ENCODE measurements at places on chromosomes 13 and 19. TPM values are rescaled to one million over a fixed set of nuclear protein-coding genes. Genes with fewer than 3 reads are reported as not detected.

- H3K4me3 ChIP-seq = no peak overlapping the region
- DNase-seq = no peak
- H3K4me1 ChIP-seq = peaks cover 77% of the 10 kb centered on the region
- H3K36me3 ChIP-seq = no peaks in the 10 kb centered on the region
- H3K27ac ChIP-seq = peak overlapping the region; percentile 12
Observed at GRCh38 chr13:99041788-99042187, 63.9 kb upstream of the DOCK9 start.

- no peaks in the 10 kb centered on the region for H3K36me3 ChIP-seq
- H3K4me3 ChIP-seq = no peak overlapping the region
- no peaks in the 10 kb centered on the region for H3K4me1 ChIP-seq
- no peak for DNase-seq
- no peaks in the 10 kb centered on the region for H3K27me3 ChIP-seq
Observed at GRCh38 chr13:106143392-106143791, 392.1 kb downstream of the EFNB2 start.

Gene ZNF724
- total RNA-seq = 12.7 TPM

- no peaks in the 10 kb centered on the region for H3K4me1 ChIP-seq
- no peaks in the 10 kb centered on the region for H3K36me3 ChIP-seq
- DNase-seq = no peak
- H3K27me3 ChIP-seq = no peaks in the 10 kb centered on the region
- no peak overlapping the region for H3K4me3 ChIP-seq
Observed at GRCh38 chr13:93364166-93364565, 137.6 kb downstream of the GPC6 start.

Gene TMPRSS9
- not detected for total RNA-seq

Gene MEDAG
- 0.09 TPM for total RNA-seq

DNA sequence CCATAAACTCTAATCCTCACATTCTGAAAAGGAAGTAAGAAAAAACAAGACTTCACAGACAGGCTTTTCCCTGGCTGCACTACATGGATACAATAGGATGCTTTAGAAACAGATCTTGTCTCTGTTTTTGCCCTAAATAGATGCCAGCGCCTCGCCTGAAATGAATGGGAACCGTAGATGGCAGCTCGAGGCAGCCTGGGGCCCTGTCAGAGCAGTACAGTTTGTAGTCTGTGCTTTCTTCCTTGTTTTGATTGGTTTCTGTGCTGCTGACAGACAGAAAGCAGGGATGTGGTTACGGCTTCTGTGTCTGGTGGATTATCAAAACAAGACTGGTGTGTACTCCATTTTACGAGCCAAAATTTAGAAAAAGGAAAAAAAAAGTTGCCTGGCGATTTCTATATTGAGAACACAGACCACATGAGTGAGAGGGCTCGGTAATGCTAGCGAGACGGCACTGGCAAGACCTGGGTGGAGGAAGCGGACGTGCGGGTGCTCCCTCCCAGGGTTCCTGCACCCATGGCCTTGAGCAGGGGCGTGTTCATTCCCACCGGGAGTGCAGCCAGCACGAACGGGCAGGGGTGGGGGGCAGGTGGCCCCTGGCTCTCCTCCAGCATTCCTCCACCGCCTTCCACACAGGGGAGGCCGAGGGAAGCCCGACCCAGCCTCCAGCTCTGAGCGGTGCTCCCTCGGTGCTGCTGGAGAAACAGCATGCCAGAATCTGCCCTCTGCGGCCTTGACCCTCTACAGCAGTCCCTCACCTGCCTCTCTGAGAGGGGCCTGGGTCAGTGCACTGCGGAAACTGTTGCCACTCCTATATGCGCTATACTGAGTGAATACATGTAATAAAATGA lies 37.6 kb upstream of the C1QTNF9 start:
- H3K4me3 ChIP-seq = peak overlapping the region; percentile 96
- H3K36me3 ChIP-seq = peaks cover 12% of the 10 kb centered on the region
- peaks cover 93% of the 10 kb centered on the region for H3K4me1 ChIP-seq
- H3K27ac ChIP-seq = peak overlapping the region; percentile 99
- no peaks in the 10 kb centered on the region for H3K27me3 ChIP-seq
- peak; percentile 68 for DNase-seq

GRCh38 chr19:52237771-52238400 lies 31.5 kb upstream of the ZNF766 start:
- DNase-seq = peak; percentile 58
- no peak overlapping the region for H3K4me3 ChIP-seq
- no peak overlapping the region for H3K27ac ChIP-seq
- no peaks in the 10 kb centered on the region for H3K27me3 ChIP-seq

DNA sequence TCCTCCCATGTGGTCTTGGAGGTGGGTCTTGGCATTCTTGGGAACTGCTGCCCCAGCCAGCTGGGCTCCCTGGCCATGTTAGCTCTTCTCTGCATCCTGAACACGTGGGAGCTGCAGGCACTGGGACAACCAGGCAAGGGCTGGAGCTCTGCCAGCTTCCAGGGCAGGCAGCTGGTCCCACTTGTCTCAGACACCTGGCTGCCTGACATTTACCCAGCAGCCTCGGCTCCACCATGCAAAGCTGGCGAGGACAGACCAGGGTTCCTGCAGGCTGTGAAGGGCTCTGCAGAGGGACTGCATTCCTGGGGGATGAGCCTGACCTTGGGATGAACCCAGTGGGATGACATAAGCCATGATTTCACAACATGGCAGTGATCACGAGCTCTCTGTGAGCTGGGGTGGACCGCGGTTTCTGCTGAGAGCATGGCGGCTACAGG lies 99.0 kb upstream of the TSHZ3 start:
- H3K36me3 ChIP-seq = no peaks in the 10 kb centered on the region
- no peaks in the 10 kb centered on the region for H3K4me1 ChIP-seq
- H3K27ac ChIP-seq = no peak overlapping the region
- no peaks in the 10 kb centered on the region for H3K27me3 ChIP-seq
- no peak overlapping the region for H3K4me3 ChIP-seq

Gene ZNF681
- 7.0 TPM for total RNA-seq

DNA sequence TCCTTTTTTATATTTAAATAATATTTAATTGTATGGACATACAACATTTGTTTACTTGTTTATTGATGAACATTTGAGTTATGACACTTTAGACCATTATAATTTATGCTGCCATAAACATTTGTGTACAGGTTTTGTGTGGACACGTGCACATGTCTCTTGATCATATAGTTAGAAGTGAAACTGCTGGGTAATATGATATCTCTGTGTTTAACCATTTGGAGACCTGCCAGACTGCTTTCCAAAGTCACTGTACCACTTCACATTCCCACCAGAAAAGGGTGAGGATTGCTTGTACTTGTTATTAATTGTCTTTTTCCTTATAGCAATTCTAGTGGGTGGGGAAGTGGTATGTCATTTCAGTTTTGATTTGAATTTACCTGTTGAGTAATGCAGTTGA lies 145.6 kb upstream of the KLHL1 start:
- no peak overlapping the region for H3K4me3 ChIP-seq
- no peaks in the 10 kb centered on the region for H3K4me1 ChIP-seq
- H3K36me3 ChIP-seq = no peaks in the 10 kb centered on the region
- no peak for DNase-seq
- no peaks in the 10 kb centered on the region for H3K27me3 ChIP-seq

Gene AZU1
- total RNA-seq = not detected

DNA sequence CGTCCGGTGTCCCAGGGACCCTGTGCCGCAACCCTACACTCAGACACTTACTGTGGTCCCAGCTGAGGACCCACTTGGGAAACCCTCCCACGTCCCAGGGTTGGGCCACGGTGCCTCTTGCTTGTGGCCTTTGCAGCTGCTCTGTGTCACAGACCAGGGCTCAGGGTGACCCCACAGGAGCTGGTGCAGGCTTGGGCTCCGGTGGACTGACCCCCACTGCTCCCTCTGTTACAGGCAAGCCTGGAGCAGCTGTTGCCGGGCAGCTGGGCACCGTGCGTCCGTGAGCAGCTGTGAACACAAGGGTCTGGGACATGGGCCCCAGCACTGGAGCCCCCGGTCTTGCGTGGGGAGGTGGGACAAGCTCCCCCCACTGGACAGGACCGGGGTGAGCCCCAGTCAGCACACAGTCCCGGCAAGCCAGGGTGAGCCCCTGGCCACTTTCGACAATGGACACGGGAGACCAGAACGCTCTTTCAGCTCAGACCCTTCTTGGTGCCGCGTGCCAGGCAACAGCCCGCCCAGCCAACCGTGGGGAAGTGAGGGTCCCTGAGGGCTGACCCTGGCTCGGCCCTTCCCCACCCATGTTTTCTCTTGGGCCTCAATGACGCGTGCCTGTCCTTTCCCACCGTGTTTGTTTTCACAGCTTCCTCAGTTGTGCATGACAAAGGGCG lies 65.7 kb upstream of the C13orf46 start:
- H3K4me1 ChIP-seq = peaks cover 17% of the 10 kb centered on the region
- no peaks in the 10 kb centered on the region for H3K27me3 ChIP-seq
- no peak overlapping the region for H3K27ac ChIP-seq
- H3K4me3 ChIP-seq = no peak overlapping the region
- H3K36me3 ChIP-seq = peaks cover 2% of the 10 kb centered on the region

Gene CGB8
- not detected for total RNA-seq

Gene HRC
- not detected for total RNA-seq

DNA sequence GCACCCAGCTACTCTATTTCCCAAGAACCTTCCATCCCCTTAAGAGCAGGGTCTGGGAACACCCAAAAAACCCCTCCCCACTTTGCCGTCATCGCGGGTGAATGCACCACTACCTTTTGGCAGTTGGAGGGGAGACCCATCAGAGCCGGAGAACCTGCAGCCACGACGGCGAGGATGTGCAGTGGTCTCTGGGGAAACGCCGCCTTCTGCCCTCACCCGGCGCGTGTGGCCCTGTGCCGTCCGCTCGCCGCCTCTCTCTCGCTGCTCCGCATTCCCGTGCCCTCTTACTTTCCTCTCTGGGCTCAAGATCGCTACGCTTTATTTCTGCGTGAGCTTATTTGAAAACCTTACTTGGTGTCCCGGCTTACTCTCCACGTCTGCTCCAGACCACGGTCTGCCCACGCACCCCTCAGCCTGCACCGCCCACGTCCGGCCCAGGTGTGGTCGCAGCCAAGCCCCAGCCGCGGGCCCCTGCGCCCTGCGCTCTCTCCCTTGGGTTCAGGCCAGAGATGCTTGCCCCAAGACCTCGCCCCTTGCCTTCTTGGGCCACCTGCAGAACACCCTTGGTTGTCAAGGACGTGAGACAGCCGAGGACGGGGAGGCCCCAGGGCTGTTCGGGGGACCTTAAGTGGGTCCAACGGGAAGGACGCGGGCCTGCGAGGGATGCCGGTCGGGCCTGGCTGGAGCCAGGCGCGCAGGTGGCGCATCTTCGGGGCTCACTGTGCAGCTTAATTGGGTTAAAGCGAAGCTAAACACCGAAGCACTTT lies 2.0 kb upstream of the MAB21L1 start:
- DNase-seq = peak; percentile 4
- no peak overlapping the region for H3K27ac ChIP-seq
- peaks cover 38% of the 10 kb centered on the region for H3K4me1 ChIP-seq
- H3K27me3 ChIP-seq = peaks cover 52% of the 10 kb centered on the region
- H3K36me3 ChIP-seq = peaks cover 9% of the 10 kb centered on the region

- no peak for DNase-seq
- no peak overlapping the region for H3K4me3 ChIP-seq
- H3K36me3 ChIP-seq = no peaks in the 10 kb centered on the region
- H3K27me3 ChIP-seq = no peaks in the 10 kb centered on the region
Observed at GRCh38 chr13:103199380-103200088, 133.3 kb upstream of the SLC10A2 start.

DNA sequence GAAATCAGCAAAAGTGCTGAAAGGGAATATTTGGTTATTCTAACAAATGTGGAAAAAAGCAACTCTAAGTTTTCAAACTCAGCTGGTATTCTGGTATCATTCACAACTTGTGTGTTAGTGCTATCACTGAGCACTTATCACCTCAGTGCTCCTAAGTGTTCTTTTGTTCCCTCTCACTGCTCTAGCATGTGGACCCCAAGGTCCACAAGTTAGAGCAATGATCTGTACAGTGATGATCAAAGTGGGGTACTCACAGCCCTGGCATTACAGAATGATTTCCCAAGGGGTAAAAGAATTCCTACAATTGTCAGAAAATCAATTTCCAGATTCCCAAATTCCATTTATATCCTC lies 575.0 kb downstream of the DIAPH3 start:
- no peaks in the 10 kb centered on the region for H3K4me1 ChIP-seq
- no peak overlapping the region for H3K4me3 ChIP-seq
- no peak overlapping the region for H3K27ac ChIP-seq
- no peak for DNase-seq

Gene GPR4
- 0.07 TPM for total RNA-seq

- H3K4me1 ChIP-seq = peaks cover 8% of the 10 kb centered on the region
- no peak for DNase-seq
- H3K4me3 ChIP-seq = no peak overlapping the region
- no peak overlapping the region for H3K27ac ChIP-seq
Observed at GRCh38 chr13:77810430-77810829, 108.2 kb downstream of the EDNRB start.

DNA sequence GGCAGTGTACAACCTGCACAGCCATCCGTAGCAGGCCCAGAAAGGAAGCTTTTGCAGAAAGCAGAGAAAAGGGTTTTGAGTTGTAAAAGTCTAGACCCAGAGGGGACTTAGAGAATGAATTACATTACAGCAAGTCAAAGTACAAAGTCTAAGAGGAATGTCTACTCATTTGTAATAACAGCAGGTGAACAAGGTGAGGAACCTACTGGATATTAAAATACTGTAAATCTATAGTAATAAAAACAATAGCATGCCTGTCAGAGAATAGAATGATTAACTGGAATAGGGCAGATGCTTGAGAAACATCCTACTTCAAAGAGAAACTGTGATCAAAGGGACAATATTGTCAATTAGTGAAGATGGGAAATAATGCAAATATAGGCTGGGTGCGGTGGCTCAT lies 18.3 kb upstream of the ZNF414 start:
- no peaks in the 10 kb centered on the region for H3K4me1 ChIP-seq
- no peaks in the 10 kb centered on the region for H3K27me3 ChIP-seq
- H3K4me3 ChIP-seq = no peak overlapping the region
- H3K36me3 ChIP-seq = peaks cover 4% of the 10 kb centered on the region
- H3K27ac ChIP-seq = no peak overlapping the region
- DNase-seq = no peak

Gene SERP2
- total RNA-seq = 1.0 TPM

GRCh38 chr13:99265821-99266426 lies 7.7 kb upstream of the GPR18 start:
- DNase-seq = no peak
- peak overlapping the region; percentile 96 for H3K27ac ChIP-seq
- peaks cover 12% of the 10 kb centered on the region for H3K36me3 ChIP-seq
- peaks cover 74% of the 10 kb centered on the region for H3K4me1 ChIP-seq

DNA sequence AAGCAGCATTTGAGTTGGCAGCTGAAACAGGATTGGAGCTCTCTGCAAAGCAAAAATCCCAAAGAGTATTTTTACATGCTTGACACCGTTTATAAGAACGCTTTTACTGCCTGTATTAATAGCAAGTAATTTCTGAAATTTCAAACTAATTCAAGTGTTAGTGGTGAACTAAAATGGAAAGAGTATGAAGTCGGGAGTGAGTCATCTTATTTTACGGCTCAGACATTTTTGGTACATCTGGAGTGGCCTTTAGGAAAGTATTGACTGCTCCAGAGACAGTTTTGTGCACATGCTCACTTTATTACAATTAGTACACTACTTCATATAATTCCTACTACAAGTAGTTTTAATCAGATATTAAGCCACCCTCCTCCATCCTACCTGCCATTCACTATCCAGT lies 167.4 kb downstream of the SLITRK6 start:
- H3K27me3 ChIP-seq = no peaks in the 10 kb centered on the region
- no peak overlapping the region for H3K4me3 ChIP-seq
- no peak for DNase-seq
- H3K27ac ChIP-seq = no peak overlapping the region
- no peaks in the 10 kb centered on the region for H3K4me1 ChIP-seq
- no peaks in the 10 kb centered on the region for H3K36me3 ChIP-seq

Gene NPAS1
- 1.1 TPM for total RNA-seq

- H3K4me1 ChIP-seq = no peaks in the 10 kb centered on the region
- no peaks in the 10 kb centered on the region for H3K36me3 ChIP-seq
- DNase-seq = no peak
- H3K27ac ChIP-seq = no peak overlapping the region
Observed at GRCh38 chr19:42066075-42066754, 3.8 kb downstream of the GRIK5 start.
